ENCODE measurements at places on chromosomes 11 and 22. TPM values are rescaled to one million over a fixed set of nuclear protein-coding genes. Genes with fewer than 3 reads are reported as not detected.

- DNase-seq: no peak
Observed at GRCh38 chr11:131002145-131002544, 85.9 kb upstream of the SNX19 start.

DNA sequence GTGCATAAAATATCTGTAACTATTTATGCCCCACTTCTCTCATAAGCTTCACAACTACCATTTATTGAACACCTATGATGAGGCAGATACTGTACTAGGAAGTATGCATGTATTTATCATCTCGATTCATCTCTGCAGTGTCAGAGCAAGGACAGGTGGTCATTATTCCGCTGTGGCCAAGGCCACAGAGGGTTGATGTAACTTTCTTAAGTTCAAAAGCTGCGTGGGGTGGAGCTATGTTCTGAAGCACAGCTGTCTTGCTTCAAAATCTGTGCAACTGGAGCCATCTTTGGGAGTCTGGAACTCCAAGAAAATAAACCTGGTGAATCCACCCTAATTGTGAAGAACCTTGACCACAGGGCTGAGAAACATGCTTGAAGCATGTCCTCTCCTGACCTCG lies 60.2 kb upstream of the HMGXB4 start:
- no peak for DNase-seq

- no peak for DNase-seq
Observed at GRCh38 chr11:72483412-72484186, 49.3 kb upstream of the CLPB start.

DNA sequence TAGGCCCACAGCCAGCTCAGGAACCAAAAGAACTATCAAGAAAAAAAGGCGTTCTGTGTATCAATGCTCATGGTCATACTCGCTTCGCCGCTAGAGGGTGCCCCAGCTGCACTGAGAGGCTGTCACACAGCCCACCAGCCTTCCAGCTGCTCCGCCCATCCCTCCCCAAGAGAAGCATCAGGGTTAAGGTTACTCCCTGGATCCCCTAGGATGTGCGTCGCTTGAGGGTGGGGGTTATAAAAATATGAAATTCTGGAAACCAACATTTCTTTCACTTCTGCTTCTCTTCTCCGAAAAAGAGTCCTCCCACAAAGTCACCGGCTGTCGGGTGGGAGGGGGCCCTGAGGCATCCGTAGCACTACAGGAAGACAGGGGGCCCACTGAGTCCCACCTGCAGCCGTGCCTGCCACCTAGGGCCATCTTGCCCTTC lies 1.7 kb downstream of the CBX6 start:
- peak; percentile 98 for DNase-seq

GRCh38 chr22:41198027-41198580 lies 7.0 kb upstream of the L3MBTL2 start:
- DNase-seq: no peak

Gene EPS8L2
- total RNA-seq: 29.1 TPM

Gene PLAAT2
- total RNA-seq: not detected

Gene TSGA10IP
- not detected for total RNA-seq
